Astrocyte (in vitro differentiated cells and primary cell): ENCODE measurements at places on chromosomes 5 and 9.
A peak's percentile ranks its signal among the peaks of the same experiment; 100 is the strongest.

DNA sequence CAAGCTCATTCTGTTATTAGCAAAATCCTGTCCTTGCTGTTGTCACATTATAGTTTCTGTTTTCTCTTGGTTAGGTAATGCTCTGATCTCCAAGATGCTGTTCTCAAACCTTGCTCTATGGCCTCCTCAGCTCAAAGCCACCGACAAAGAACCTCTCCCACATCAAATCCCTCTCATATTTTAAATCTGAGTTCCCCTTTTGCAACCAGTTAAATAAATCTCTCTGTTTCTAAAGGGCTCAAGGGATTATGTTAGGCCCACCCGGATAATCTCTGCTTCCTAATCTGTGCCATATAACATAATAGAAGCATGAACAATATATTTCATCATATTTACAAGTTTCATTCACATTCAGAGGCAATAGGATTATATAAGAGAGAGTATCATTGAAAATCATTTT lies 286.0 kb downstream of the CYLC2 start:
- DNase-seq: no peak

DNA sequence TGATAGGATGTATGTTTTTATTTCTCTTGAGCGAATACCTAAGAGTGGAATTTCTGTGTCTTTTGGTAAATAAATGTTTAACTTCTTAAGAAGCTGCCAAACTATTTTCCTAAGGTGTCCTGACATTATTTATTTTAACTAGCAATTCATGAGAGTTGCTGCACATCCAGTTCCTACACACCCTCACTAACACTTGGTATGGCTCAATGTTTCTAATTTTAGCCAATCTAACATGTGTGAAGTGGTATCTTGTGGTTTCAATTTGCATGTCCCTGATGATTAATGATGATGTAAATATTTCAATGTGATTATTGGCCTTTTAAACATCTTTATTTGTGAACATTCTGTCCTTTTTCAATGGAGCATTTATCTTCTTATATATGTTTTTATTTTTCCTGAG lies 2095.5 kb upstream of the C9orf72 start:
- peak; percentile 0 for DNase-seq

DNA sequence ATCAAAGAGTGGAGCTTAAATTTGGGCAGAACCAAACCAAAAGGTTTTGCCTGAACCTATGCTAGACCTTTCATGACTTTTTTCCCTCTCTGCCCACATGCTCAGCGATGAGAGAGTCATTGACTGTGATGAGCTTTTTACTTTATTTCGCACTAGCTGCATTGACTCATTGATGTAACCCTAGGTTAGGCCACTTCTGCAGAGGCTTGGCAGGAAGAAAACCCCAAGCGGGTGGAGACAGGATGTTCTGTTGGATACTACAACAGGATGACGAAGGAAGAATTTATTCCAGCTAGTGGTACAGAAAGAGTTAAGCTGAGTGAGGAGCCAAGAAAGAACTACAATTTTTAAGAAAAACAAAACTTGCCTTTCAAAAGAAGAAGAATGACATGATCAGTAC lies 18.4 kb downstream of the AGXT2 start:
- DNase-seq: peak; percentile 80

GRCh38 chr5:119009131-119009530 lies 20.8 kb upstream of the DTWD2 start:
- DNase-seq: no peak

GRCh38 chr5:71652349-71652748 lies 65.2 kb downstream of the MCCC2 start:
- no peak for DNase-seq

- no peak for DNase-seq
Measured at GRCh38 chr9:29336281-29336680, 1763.0 kb upstream of the C9orf72 start.

- no peak for DNase-seq
Measured at GRCh38 chr9:19511694-19512093, 102.9 kb downstream of the ACER2 start.

GRCh38 chr5:41509399-41510175 lies 814 bp downstream of the PLCXD3 start:
- DNase-seq: no peak

DNA sequence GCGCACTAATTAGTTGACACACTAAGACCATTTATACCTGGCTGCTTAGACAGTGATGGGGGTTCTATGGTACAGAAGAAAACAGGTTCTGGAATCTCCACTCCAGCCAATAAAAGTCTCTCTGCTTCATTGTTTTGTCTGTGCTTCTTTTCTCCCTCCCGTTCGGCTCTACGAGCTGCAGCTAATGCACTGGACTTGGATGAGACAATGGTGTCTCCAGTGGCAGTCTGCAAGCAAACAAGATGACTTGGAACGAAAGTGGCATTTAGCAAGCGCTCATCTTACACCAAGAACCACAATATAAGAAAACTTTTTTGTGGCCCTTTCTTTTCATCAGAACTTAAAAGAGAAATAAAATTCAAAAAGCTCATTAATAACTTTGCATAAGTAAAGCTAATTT lies 30.2 kb downstream of the GFM2 start:
- DNase-seq: no peak

DNA sequence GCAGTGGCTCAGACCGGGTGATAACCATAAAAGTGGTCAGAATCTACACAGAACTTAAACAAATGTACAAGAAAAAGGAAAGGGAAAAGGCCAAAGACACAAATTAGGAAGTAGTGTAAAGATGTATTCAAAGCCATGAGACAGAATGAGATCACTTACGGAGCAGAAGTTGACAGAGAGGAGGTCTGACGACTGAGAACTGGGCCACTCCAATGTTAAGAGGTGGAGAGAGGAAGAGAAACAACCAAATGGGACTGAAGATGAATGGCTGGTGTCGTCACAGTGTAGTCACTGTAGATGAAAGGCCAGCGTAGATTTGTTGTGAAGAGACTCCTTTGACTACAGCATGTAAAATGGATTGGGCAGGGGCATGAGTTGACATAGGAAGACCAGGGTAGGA lies 114.4 kb downstream of the DROSHA start:
- no peak for DNase-seq

DNA sequence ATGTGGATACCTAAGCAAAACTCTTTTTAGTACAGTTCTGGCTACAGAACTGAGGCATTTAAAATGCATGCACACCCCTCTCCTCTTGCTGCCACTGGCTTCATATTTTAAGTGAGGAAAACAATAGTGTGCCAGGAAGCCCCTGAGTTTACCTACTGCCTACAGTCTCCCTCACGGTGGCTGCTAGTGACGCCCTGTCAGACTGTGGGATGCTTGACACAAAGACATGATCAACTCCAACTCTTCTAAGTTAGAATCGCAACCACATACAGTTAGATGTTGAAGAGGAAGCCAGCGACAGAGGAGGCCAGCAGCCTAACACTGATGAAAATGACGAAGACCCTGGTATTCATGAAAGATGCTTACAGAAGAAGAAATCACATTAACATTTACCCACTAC lies 1.3 kb downstream of the SEC16A start:
- no peak for DNase-seq

GRCh38 chr9:130042406-130042884 lies 544 bp downstream of the FNBP1 start:
- no peak for DNase-seq

DNA sequence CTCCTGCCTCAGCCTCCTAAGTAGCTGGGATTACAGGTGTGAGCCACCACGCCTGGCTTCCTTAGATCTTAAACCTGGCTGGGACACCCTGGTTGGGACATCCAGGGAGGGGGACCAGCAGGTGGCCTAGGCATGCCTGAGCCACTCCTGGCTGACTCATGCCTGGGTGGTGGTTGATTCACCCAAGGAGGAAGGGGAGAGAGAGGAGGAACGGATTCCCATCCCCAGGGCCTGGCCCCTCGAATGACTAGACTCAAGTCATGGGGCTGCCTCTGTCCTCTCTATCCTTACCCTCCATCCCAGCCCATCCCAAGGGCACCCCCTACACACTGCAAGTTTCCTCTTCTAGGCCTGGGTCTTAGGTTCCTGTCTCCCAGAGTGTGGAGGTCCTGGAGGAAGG lies 12.7 kb downstream of the EEIG1 start:
- peak; percentile 72 for DNase-seq

DNA sequence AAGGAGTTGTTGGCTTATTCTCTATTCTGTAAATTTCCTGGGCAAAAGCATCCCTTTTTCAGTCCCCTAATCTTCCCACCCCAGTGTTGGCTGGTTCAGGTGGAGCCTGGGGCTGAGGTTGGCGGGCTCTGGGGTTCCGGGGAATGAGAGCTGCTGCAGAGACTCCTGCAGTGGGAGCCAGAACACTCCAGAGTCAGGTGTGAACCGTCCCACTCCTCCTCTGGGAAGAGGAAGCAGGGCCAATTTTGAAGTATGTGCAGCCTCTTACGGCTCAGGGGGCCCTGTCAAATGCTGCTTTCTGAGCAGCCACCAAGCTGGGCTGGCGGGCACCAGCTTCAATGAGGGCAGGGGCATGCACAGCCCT lies 42.8 kb downstream of the JADE2 start:
- no peak for DNase-seq

DNA sequence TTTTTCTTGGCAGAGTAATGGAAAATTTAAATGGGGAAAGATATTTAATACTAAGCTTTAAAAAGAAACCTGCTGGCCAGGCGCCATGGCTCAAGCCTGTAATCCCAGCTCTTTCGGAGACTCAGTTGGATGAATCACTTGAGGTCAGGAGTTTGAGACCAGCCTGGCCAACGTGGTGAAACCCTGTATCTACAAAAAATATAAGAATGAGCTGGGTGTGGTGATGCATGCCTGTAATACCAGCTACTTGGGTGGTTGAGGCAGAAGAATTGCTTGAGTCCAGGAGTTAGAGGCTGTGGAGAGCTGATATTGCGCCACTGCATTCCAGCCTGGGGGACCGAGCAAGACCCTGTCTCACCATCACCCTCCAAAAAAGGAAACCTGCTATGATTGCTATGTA lies 32.8 kb downstream of the TUT7 start:
- DNase-seq: peak; percentile 88

DNA sequence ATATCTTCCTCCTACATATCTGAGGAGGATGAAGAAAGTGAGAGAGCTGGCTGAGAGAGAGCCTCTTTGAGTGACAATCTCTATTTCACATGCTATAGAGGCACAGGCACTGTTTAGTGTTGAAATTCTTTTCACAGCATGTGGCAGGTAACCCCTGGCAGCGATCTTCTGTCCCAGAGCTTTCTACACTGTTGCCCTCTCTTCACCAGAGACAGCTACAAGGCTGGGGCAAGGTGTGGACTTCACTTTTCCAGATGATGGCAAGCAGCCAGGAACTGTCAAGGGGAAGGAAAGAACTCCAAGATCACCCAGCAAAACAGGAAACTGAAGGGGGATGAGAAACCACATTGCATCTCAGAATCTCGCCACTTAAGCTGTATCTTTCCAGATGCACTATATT lies 205.2 kb downstream of the CAAP1 start:
- DNase-seq: no peak

GRCh38 chr9:81477669-81478068 lies 211.7 kb downstream of the TLE1 start:
- no peak for DNase-seq

DNA sequence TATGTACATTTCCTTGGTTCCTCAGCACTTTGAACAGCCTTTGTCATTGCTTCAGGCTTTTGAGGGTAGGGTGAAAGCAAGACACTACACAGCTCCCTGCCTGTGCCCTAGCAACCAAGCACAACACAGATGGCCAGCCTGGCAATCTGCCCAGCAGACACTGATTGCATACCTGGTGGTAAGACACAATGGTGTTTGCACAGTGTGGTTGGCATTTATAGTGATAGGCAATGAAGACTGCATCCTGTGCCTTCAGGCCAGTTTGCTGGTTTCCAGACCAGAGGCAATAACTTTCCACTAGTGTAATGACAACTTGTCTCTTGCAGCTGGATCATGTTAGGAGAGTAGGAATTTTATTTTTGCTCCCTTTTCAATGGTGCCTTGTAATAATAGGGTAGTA lies 144.5 kb upstream of the TNC start:
- DNase-seq: peak; percentile 90

- DNase-seq: no peak
Measured at GRCh38 chr5:79963261-79964061, 27.6 kb downstream of the MTX3 start.

GRCh38 chr9:5321058-5321457 lies 16.5 kb upstream of the RLN2 start:
- DNase-seq: no peak
